LNCaP clone FGC (cell line): ENCODE measurements at places on chromosomes 2 and 18.

GRCh38 chr2:162172802-162173370 is 20.8 kb upstream of the GCG start:
- DNase-seq, result no peak

DNA sequence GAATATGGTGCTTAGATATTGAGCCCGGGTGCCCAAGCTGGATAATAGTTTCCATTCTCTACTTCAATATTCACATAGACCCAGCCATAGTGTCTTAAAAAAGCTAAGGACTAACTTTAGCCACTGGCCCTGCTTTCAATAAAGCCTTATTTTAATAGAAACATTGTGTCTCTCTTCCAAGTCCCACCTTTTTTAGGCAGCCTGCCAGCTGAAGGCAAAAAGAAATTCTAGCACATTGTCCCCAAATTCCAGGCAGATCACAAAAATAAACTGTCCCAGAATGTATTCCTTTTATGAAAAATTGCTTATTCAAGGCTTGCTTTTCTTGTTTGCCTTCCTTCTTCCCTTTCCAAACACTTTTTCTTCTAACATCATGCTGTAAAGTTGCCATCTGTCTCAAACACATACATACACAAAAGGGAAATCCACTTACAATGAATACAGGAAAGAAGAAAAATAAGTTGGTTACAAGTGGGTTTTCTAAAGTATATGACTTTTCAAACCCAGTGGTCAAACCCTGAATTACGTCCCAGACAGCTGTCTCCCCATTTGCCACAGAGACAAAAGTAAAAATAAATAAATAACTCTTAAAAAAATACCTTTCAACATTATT is 778.5 kb downstream of the BCL11A start:
- no peak for DNase-seq

DNA sequence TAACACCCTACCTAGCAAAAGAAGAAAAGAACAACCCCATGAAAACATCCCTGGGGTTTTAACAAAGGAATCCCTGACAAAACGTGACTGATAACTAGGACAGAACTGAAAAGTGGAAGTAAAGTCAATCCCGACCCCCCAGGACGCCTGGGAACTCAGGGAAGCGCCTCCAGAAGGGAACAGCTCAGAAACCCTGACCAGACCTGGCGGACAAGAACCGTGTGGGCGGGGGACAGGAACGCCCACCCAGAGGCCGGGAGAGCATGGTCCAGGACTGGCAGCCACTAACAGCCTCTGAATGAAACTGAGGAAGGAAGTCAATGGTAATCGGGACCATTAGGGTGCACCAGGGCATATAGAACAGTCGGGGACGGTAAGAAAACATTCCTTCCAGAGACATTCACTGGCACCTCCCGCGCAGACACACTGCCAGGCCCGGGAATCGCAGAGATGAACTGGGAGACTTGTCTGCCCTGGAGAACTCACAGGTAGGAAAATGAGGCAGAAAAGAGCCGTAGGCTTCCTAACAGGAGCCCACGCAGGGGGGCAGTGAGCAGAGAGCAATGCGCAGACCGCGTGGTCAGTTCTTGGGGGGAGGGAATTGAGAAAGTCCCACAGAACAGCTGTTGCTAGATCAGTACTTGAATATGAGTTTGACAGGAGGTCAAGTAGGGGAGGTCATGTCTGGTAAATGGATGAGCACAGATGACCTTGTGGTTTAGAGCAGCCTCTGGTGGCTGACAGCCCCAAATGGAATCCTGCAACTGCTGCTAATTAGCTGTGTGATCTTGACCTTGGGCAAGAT is 1.3 kb upstream of the TBC1D8 start:
- no peak for DNase-seq

DNA sequence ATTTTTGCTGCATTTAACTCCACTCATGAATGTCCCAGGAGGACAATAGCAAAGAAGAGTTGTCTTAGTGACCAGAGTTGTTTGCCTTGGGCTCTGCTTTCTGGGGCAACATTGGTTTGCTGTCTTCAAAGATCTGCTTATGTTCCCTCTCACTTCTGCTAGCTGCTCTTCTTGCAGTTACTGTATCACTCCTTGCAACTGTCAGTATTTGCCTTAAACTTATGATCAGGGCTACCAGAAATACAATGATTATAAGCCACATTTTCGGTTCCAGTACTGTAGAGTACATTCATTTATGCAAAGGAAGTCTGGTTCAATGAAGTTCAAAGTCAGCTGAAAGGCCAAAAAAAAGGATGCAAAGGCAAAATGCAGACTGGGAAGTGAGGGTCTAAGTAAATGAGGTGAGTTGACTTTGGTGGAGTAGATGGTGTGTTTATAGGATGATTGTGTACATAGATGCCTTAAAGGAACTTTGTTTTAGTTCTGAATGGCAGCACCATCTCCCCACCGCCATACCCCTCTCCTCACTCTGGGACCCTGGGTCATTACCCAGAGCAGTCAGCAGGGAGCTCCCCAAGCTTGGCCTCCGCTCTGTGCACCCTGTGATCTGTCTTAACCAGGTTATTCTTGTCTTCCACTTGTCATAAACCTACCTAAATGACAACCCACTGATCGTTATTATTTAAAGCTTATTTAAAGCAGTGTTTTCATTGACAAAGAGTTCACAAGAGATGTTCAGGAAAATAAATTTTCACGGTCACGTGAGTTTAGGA is 236.0 kb downstream of the DOK6 start:
- no peak for DNase-seq

GRCh38 chr18:65942104-65942503 is 191.3 kb downstream of the CDH7 start:
- no peak for DNase-seq

- DNase-seq, result no peak
These were observed 51.7 kb upstream of the SPATS2L start for GRCh38 chr2:200254773-200255172.
